ENCODE measurements at places on chromosomes 4 and X. TPM values are rescaled to one million over a fixed set of nuclear protein-coding genes. Genes with fewer than 3 reads are reported as not detected.

Gene ART3
- not detected for total RNA-seq

Gene RBM46
- total RNA-seq = not detected

Gene FOXR2
- total RNA-seq = not detected

Gene GABRG1
- total RNA-seq = not detected

Gene C4orf17
- not detected for total RNA-seq

Gene FAAH2
- total RNA-seq = 0.54 TPM

Gene MAP3K15
- 1.7 TPM for total RNA-seq

Gene MAGEA3
- 3.1 TPM for total RNA-seq

Gene SLC2A9
- total RNA-seq = 0.38 TPM

Gene EREG
- total RNA-seq = 9.5 TPM

Gene ATP2B3
- total RNA-seq = 0.10 TPM

Gene TRIM75
- total RNA-seq = not detected

Gene GAGE12E
- not detected for total RNA-seq

Gene EFHC2
- 0.24 TPM for total RNA-seq

Gene TDO2
- 0.55 TPM for total RNA-seq

Gene PLP1
- total RNA-seq = not detected

Gene BEND4
- total RNA-seq = 0.01 TPM

Gene TBX22
- total RNA-seq = not detected

Gene FAM9B
- not detected for total RNA-seq

Gene KLHL15
- 3.5 TPM for total RNA-seq

Gene RNF212
- 2.8 TPM for total RNA-seq

Gene TMEM47
- total RNA-seq = 1.5 TPM

Gene ELMOD2
- total RNA-seq = 9.7 TPM

Gene FGA
- 18.7 TPM for total RNA-seq

Gene ETDC
- total RNA-seq = not detected

Gene RAB33A
- 0.13 TPM for total RNA-seq

Gene LRRC66
- 0.18 TPM for total RNA-seq

Gene EIF2S3
- 125 TPM for total RNA-seq

Gene TEC
- total RNA-seq = 1.9 TPM

Gene RBM41
- total RNA-seq = 11.2 TPM

Gene APLN
- 0.77 TPM for total RNA-seq

Gene MAEA
- 61.0 TPM for total RNA-seq

Gene GC
- not detected for total RNA-seq

Gene NWD2
- total RNA-seq = not detected

Gene VSIG1
- 0.40 TPM for total RNA-seq

Gene ZCCHC18
- total RNA-seq = 0.09 TPM

Gene WFS1
- total RNA-seq = 12.8 TPM

Gene CT45A1
- total RNA-seq = 0.07 TPM

Gene LRCH2
- not detected for total RNA-seq

Gene SPINK2
- total RNA-seq = not detected

Gene NPY2R
- total RNA-seq = 0.02 TPM

Gene HTN3
- total RNA-seq = not detected

Gene ZNF630
- 0.16 TPM for total RNA-seq

Gene RPL39
- total RNA-seq = 3,464 TPM

Gene GUF1
- 9.2 TPM for total RNA-seq

Gene ARAF
- 55.0 TPM for total RNA-seq

Gene IL1RAPL1
- total RNA-seq = not detected

Gene DCX
- not detected for total RNA-seq

Gene CSN1S1
- total RNA-seq = not detected
